Activated T-cell treated with anti-CD3 and anti-CD28 coated beads for 4 hours (primary cell): ENCODE measurements at places on chromosomes 3 and 15.

DNA sequence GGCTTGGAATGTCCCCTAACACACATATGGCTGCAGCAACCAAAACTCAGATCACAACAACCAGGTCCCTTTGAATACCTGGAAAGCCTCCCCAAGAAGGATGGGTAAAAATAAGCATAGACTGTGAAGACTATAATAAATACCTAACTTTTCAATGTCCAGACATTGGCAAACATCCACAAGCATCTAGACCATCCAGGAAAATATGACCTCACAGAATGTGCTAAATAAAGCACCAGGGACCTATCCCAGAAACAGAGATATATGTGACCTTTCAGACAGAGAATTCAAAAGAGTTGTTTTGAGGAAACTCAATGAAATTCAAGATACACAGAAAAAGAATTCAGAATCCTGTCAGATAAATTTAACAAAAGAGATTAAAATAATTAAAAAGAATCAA, 109.2 kb downstream of the NEDD4 start:
- DNase-seq: no peak

GRCh38 chr15:29736744-29737020, 85.6 kb downstream of the TJP1 start:
- no peak for DNase-seq

DNA sequence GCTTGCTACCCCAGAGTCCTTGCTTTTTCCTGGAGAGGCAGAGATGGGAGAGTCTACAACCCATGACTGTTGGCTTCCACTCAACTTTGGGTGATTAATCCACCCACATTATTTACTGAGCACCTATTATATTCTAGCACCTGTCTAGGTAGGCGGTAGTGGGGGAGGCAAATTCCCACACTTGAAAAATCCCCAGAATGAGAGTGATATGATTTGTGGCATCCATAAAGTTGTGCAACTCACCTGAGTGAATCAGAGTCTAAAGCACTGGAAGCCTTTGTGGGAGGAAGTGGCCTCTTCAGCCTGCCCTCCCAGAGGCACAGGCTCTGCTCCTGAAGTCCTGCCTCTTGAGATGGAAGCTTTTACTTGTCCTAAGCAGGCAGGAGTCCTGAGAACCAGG, 40.4 kb upstream of the CTNNB1 start:
- DNase-seq: no peak

GRCh38 chr3:127456471-127457093, 134.0 kb downstream of the TPRA1 start:
- DNase-seq: no peak

DNA sequence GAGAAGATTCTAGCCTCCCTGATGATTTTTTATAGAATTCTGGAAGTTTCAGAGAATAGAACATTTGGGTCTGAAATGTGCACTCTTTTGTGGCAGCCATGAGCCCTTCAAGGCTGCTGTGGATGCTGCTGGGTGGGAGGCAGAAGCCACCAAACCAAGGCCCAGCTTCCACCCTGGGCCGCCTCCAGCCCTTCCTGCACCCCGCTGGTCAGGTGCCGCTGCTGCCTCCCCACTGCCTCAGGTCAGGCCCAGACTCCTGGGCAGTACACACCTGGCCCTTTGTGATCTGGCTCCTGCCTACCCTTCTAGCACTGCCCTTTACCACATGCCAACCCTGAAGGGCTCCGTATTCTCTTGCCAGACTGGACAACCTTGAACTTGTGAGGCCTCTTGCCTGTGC, 28.3 kb downstream of the PPCDC start:
- DNase-seq: no peak

DNA sequence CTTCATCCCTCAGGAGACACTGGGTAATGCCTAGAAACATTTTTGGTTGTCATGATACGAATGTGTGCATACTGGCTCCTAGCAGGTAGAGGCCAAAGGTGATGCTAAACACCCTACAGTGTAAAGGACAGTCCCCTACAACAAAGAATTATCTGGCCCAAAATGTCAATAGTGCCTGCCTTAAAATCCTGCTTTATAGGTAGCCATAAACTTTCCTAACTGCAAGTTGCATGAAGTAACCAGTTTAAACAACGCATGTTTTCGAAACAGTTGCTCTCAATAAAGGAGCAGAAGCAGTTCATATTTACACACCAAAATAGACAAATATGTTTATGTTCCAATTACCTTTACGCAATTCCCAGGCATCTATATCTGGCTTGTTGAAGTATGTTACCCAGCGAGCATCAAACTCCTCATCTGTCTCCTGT, 9.1 kb downstream of the COX5A start:
- DNase-seq: no peak

GRCh38 chr15:89247446-89247845, 3.7 kb downstream of the FANCI start:
- no peak for DNase-seq

- no peak for DNase-seq
These were observed 133.4 kb upstream of the ACP3 start for GRCh38 chr3:132183811-132184210.

DNA sequence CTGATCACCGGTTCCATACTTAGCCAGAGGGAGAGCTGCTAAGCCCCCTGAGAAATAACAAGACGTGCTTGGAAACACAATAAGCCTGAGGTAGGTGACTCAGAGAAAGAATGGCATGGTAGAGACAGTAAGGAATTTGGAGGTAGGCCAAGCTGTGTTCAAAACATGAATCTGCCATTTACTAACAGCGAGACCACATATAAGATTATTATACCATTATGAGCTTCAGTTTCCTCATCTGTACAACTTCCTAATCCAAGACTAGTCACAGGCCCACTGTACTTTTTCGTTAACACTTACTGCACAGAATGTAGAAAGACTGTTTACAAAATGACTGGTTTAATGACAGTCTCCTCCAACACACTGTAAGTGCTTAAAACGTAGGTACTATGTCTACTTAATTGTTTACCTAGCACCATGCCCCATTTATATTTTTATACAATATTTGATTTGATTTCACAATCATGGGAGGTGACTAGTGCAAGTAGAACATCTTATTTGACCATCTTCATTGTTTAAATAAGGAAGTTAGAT, 25.7 kb downstream of the ATOSA start:
- no peak for DNase-seq

DNA sequence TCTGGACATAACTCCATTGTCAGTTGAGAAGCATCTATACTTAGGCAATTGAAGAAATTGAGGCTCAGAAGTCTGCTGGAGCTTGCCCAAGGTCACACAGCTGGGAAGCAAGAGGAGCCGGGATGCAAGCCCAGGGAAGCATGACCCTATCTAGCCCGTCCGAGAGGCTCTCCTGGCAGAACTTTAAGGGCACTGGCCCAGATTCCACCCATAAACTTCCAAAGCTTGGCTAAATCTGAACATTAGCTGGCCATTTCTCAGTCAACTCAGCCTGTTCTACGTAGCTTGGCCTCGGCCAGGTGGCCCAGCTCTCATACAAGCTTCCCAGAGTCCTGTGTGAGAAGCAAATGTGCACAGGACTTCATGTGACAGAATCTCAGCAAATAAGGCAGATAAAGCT, 75.8 kb downstream of the LRIG1 start:
- DNase-seq: no peak

DNA sequence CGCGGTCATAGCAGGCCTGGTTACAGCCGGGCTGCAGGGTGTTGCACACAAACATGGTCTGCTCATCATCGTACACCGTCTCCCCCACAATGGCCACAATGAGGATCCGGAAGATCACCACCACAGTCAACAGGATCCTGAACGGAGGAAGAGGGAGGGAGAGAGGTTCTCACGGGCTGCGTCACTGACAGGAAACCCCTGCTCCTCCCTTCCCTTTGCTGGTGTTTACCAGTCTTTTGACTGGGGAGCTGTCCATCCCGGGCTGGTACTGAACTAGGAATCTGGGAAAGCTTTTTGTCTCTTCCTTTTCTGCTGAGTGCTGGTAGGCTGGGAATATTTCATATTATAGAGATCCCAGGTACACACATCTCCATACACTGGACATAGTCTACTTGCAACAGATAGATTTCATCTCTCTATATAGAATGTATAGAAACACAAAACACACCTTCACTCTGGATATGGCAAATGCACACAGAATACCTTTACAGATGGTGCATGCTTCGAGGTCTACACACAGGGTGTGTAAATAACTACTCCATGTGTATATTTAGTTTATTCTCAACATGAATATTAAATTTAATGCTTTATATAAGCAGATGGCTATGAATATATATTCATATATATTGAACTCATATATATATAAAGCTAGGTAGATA, 1.4 kb downstream of the GJD2 start:
- no peak for DNase-seq

DNA sequence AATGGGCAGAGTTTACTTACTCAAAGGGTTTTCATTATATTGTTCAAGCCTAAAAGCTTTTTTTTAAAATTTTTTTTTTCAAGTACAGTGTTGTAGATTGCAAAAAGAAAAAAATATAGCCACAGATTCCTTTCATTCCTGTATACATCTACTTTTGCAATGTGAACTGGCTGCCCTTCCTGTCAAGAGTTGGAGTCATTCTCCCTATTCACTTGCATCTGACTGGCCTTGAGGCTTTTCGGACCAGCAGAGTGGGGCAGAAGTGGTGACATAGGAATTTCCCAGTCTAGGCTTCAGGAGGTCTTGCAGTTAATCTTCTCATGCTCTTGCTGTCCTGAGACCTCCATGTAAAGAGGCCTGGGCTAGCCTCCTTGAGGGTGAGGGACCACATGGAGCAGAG, 218.3 kb upstream of the CFAP20DC start:
- DNase-seq: no peak

DNA sequence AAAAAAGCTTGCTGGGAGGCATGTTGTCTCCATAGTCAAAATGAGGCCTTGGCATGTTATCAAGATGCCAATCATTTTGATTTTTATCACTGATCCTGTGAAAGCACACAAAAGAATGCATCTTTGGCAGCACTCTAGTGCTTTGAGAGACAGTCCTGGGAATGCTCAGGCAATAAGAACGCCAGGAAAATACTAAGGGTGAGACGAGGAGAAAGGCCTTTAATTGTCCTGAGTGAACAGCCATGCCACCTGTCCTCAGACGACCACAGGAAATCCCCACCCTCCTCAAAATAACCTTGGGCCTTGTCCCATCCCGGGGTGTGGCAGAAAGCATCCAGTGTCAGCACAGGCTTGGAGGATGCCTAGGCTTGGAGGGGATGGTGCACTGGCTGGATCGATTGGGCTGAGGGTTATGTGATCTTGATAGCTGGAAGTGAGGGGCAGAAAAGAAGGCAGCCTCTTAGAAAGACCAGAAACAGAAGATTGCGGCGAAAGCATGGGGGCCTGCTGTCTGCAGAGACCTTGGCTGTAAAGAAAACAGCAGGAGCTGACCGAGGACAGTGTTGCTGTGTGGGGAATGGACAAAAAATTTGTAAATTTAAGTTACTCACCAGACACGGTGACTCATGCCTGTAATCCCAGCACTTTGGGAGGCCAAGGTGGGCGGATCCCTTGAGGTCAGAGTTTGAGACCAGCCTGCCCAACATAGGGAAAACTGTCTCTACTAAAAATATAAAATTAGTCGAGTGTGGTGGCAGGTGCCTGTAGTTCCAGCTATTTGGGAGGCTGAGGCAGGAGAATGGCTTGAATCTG, 7.3 kb downstream of the TMEM158 start:
- DNase-seq: no peak

GRCh38 chr3:126101521-126101982, 17.6 kb upstream of the SLC41A3 start:
- DNase-seq: no peak

DNA sequence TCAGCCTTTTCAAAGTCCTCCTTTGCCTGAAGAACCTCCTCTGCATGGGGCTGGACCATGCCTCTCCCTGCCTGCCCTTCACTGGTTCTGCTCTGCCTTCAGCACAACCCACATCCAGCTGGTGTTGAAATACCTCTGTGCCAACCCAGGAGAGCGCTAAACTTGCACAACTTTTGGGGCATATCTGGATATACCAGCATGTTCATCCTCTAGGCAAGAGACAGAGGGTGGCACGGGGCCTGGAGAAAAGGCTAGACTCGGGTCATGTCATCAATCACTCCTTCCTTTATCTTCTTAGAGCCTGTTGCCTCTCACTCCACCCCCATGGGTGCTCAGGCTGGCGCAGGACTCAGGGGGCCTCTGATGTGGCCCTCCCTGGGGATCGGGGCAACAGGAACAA, 4.8 kb downstream of the SEMA4B start:
- no peak for DNase-seq

- DNase-seq: no peak
These were observed 11.1 kb downstream of the ADAMTS7 start for GRCh38 chr15:78800189-78800588.

- no peak for DNase-seq
These were observed 212.5 kb downstream of the FMN1 start for GRCh38 chr15:32982001-32982400.

DNA sequence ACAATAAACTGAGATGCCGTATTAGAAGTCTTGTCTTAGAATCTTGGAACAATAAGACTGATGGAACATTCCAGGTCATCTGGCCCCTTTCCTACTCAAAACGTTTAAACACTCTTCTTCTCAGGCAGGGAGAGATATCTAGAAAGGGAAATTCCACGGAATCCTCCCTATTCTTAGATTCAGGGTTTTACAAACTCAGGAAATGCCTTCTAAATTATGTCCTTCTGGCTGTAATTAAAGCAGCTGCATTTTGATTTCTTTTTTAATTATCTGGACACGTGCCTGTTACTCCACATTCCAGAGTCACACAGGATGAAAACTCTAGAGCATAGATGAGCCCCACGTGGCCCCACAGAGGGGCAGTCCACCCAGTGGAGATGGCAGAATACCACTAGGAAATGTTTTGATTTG, 41.5 kb upstream of the MTMR10 start:
- no peak for DNase-seq

GRCh38 chr3:30476368-30477084, 129.9 kb upstream of the TGFBR2 start:
- no peak for DNase-seq

- DNase-seq: no peak
These were observed 125.6 kb downstream of the P3H2 start for GRCh38 chr3:189995129-189995528.

DNA sequence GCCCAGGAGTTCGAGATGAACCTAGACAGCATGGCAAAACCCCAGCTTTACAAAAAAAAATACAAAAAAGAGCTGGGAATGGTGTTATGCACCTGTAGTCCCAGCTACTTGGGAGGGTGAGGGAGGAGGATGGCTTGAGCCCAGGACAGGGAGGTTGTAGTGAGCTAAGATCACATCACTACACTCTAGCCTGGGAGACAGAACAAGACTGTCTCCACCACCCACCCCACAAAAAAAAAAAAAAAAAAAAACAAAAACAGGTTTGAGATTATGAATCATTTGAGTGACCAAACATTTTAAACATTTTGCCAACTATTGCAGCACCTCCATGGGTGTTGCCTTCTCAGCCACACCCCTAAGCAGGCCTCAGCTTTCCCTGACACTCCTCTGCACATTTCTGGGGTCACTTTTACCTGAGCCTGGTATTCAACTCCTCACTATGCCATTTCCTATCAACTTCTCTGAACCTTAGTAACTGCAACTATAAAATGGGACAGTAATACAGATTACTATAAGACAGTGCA, 41.8 kb downstream of the IL5RA start:
- no peak for DNase-seq

GRCh38 chr15:65381445-65382145, 3.8 kb upstream of the IGDCC3 start:
- DNase-seq: no peak

GRCh38 chr3:62049033-62049432, 324.3 kb downstream of the FEZF2 start:
- no peak for DNase-seq
